A172 (cell line): ENCODE measurements at places on chromosomes 6 and 20.

GRCh38 chr6:138765896-138766655 lies 7.5 kb upstream of the CCDC28A start:
- DNase-seq, result peak; percentile 4

DNA sequence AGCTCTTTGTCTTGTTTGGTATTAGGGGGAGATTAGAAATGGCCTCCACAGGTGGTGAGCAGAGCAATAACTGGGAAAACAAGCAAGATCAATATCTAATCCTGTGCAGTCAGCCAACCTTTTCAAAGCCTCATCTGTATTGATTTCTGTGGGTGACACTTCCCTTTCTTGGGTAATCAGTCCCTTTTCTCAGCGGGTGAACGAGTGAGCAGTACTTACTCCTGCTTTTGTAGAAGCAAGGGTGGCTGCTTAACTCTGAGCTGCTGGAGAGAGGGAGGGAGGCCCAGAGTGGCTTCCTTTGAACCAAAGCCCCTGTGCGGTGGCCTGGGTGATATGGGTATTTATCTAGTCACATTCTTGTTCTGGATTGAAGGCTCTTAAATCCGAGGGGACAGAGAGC lies 254.8 kb upstream of the CHD6 start:
- DNase-seq, result no peak

GRCh38 chr20:20085812-20086211 lies 33.5 kb downstream of the CFAP61 start:
- DNase-seq, result no peak

DNA sequence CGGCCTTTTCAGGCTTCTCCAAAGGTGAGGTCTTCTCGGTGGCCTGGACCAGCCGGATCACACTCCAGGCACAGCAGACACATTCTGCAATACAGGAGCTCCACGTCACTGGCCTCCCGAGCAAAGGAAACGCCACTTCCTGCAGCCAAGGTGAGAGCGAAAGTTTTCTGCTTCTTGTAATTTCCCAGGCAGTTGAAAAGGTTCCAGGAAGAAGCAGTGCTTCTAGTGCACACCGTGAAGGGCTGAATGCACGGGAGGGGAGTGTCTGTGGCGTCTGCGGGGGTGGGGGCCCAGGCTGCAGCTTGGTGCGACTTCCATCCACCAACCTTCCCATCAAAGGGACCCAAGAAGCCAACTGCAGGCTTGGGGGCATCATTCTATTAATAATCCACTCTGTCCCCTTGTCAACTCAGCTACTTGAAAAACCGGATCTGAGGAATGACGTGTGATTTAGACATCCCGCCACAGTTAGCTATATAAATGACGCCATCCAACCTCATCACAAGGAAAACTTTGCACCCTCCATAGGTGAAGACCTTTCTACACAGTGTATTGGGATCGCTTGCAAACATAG lies 61.1 kb downstream of the NFATC2 start:
- DNase-seq, result no peak

DNA sequence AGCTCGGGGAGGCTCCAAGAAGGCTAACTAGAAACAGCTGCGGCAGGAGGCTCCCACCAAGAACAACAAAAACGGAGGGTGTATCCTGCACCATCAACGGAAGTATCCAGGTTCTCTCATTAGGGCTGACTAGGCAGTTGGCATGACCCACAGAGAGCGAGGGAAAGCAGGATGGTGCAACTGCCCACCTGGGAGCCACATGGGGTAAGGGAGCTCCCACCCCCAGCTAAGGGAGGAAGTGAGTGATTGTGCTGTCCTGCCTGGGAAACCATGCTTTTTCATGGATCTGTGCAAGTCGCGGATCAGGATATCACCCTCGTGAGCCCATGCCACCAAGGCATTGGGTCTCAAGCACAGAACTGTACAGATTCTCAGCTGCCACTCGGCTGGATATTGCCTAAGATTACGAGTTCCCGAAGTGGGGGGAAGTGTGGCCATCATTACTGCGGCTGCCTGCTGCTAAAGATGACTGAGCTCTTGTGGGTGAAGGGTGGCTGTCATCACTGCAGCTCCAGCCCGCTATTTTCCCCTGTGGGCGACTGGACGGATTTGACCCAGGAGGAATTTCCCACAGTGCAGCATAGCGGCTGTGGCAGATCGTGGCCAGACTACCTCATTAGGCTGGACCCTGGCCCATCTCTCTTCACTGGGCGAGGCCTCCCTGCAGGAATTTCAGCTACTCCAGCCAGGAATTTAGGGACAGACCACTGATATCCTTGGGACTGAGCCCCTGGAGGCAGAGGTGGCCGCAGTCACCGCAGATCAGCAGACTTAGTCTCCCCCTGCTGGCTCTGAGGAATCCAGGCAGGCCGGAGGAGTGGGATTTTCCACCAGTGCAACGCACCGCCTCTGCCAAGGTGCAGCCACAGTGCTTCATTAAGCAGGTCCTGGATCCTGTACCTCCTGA lies 515.7 kb downstream of the FRK start:
- peak; percentile 36 for DNase-seq

- no peak for DNase-seq
These were observed 2.1 kb downstream of the WFDC8 start for GRCh38 chr20:45576995-45577394.
